ENCODE measurements at places on chromosomes 4 and X.

GRCh38 chrX:12548746-12549145, 242.5 kb upstream of the PRPS2 start:
- DNase-seq: peak; percentile 5

- peak; percentile 29 for DNase-seq
Observed at GRCh38 chr4:174156239-174156826, 127.1 kb downstream of the FBXO8 start.

GRCh38 chr4:150142831-150143230, 64.6 kb downstream of the DCLK2 start:
- no peak for DNase-seq

DNA sequence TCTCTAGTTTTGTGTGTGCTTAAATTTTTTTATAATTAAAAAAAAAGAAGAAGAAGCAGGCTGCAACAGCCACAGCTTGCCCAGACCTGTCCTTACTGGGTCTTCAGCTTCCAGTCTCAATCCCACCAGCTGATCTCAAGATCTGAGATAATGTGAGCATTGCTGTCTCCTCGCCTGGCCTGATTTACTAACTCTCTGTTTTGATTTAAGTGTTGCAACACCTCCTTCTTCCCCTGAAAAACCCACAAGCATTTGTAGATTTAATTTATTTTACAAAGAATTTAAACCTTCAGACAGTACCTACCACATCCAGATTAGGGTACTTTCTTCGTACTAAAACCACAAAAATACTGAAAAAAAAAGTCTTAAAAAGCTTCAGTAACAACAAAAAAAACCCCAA, 38.0 kb downstream of the FAM241A start:
- DNase-seq: no peak

GRCh38 chr4:89922848-89923416, 28.3 kb downstream of the MMRN1 start:
- no peak for DNase-seq

DNA sequence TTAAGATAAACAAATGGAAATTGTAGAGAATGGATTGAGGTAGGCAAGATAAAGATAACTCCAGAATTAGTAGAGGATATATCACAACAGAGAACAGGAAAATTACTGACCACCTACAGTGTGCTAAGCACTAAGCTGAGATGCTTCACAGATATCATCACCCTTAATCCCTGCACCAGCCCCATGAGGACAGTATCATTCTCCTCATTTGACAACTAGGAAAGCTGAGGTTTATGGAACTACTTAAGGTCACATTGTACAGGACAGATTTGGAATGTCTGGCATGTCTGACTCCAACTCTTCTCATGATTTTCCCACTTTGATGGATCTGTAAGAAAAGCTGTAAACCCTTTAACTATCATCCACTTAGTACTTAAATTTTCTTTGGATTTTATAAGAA, 95.5 kb downstream of the CASK start:
- no peak for DNase-seq

GRCh38 chr4:165293927-165294649, 33.4 kb upstream of the MSMO1 start:
- no peak for DNase-seq
